ENCODE measurements at places on chromosomes 3 and 15.

DNA sequence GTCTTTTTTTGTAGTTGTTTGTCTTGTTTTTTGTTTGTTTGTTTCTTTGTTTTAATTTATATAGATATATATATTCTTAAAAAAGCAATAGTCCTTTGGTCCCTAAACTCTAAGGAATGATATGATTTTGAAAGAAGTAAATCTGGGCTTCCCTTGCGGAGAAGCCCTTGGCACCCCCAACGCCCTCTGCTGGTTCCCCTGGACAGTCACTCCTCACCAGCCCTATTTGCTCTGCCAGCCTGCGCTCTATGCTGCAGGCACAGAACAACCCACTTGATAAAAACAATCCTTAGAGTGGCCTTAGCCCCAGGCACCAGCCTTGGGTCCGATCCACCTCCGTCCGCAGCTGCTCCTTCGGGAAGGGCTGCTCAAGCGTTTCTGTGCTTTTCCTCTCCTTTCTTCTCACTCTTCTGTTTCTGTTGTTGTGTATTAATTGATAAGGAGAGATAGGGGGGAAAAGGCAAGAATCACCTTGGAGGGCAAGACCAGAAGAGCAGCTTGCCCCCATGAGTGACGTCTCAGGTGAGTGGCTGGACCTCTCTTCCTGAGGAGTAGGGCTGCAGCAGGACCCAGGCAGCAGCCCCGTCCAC, 13.7 kb upstream of the PARP6 start:
- DNase-seq: no peak

GRCh38 chr15:43969802-43970375, 143.1 kb downstream of the WDR76 start:
- DNase-seq: no peak

GRCh38 chr15:45611305-45611704, 23.5 kb upstream of the SQOR start:
- DNase-seq: no peak

DNA sequence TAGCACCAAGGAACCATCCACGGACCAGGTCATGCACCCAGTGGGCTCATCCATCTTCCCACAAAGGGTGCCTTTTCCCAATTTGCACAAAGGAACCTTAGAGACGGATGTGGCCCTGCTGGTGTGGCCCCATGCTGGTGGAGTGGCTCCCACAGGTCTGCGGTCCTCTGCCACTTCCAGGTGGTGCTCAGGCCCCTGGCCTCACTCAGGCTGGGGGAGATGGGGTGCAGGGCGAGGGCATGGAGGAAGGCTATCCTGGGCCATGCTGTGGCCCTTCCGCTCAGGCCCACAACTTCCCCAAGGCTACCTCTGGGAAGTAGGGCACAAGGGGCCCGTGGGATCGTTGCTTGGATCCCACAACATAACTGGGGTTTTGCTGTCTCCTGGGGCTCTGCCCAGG, 5.2 kb upstream of the SYNM start:
- DNase-seq: no peak

DNA sequence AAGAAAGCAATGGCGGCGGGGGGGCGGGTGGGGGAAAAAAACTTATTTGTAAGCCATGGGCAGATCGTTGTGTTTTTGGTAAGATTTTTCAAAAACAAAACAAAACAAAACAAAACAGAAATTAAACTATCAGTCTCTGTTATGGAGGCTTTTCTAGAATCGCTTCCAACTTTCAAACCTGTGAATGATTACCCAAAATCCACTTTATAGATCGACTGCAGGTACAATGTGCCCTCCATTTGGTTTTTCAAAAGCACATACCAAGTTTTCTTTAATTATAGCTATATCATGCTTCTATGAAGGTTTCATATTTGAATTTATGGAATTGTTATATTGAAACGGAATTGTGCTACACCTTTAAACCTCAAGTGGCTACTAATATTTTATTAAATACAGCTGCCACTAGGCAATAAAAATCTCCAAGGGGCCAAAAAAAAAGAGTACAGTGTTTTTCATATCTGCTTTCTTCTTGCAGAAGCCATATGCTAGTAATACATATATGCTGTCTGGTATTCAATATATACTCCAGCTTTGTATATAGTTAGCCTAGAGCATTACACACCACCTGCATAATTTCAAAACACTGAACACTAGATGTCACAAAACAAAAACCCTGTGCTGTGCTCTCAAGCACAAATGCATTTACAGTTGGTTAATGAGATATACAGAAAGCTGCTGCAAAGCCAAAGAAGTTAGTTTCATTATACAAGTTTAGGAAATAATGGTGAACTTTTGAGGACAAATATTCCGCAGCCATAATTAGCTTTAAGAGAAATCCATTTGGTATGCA, 683.8 kb upstream of the NR2F2 start:
- DNase-seq: no peak

GRCh38 chr3:34155108-34155507, 356.7 kb downstream of the PDCD6IP start:
- no peak for DNase-seq
